Activated CD8-positive, alpha-beta memory T cell treated with anti-CD3 and anti-CD28 coated beads for 48 hours (primary cell): ENCODE measurements at places on chromosomes 5 and 9.

- DNase-seq: no peak
These were observed 29.1 kb downstream of the GPR21 start for GRCh38 chr9:123062351-123063176.

GRCh38 chr9:104872656-104873488 lies 55.1 kb downstream of the ABCA1 start:
- no peak for DNase-seq

DNA sequence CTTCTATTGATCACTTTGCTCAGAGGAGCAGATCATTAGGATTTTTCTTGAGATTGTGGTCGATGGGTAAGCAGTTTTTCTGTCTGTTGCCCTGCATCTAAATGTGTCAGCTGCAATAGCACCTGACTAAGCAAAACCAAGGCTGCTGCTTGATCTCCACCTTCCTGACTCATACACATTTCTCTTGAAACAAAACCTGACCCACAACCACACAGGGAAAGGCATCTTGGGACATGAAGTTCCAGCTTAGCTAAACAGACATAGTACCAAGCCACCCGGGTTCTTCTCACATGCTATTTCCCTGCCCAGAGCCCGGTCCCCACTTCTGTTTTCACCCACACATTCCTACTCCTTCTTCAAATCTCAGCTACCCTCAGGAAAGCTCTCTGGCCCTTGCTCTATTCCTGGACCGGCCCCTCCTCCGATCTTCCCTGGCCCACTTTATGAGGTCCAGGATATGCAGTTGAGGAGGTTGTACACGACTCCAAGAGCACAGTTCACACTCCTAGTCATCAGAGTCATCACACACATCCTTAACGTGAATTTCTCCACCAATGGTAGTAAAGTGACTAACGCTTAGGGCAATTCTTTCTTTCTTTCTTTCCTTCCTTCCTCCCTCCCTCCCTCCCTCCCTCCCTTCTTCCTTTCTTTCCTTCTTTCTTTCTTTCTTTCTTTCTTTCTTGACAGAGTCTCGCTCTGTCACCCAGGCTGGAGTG lies 16.0 kb upstream of the ZBTB43 start:
- no peak for DNase-seq

- DNase-seq: no peak
These were observed 20.0 kb upstream of the FAM120AOS start for GRCh38 chr9:93473411-93473810.

DNA sequence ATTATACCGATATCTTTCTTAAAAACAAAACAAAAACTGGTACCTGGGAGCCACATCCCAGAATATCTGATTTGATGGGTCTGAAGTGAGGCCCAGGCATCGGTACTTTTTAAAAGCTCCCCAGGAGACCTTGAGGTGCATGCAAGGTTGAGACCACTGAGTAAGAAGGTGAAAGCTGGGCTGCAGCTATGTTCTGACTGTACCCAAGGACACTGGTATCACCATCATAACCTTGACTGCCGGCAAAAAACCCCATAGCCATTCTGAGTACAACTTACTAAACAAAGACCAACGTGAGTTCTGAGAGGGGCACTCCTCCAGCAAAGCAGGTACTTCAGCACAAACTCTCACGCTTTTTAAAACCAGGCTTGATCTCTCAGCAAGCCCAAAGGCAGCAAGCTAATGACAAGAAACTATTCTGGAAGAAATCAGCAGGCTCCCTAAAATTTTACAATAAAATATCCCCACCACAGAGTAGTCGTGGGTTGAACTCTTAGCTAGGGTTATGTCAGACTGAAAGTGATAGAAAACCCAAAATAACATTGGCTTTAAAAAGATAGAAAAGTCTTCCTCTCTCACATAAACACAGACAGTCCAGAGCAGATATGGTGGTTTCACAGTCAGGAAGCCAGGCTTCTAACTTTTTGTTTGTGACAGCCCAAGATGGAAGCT lies 263.9 kb downstream of the SAXO1 start:
- DNase-seq: no peak
